ENCODE measurements at places on chromosomes 5 and 9.
A peak's percentile ranks its signal among the peaks of the same experiment; 100 is the strongest.

GRCh38 chr9:134923466-134923865, 5.8 kb upstream of the FCN1 start:
- DNase-seq = no peak

DNA sequence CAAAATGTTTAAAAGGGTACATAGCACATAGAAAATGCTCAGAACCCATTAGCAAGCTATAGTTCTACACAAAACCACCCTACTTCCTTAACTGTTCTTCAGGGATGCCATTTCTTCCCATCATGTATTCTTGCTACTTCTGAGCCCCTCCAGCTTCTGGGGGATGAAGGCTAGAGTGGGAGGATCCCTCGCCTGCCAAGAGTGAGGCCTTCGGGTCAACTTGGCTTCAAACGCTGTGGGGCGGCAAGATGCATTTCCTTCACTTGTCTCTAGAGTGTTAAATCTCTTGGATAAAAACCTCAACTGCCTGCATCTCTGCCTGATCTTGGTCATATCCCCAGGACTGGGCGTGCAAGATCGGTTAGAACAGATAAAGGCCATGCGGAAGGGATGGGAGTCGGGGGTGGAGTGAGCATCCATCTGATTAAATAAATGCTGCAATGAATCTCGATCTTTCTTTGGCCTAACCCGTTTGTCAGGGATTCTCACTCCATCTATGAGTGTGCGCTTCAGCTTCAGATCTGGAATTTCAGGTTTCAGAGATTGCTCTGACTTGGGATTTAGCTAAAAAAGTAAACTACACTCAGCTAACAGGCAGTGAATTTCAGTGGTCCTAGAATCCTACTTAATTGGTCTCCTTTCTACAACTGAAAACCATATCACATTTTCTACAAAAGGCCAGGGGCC, 118.0 kb upstream of the PANK3 start:
- DNase-seq = no peak

- DNase-seq = no peak
Observed at GRCh38 chr5:142384014-142384413, 59.2 kb upstream of the SPRY4 start.

DNA sequence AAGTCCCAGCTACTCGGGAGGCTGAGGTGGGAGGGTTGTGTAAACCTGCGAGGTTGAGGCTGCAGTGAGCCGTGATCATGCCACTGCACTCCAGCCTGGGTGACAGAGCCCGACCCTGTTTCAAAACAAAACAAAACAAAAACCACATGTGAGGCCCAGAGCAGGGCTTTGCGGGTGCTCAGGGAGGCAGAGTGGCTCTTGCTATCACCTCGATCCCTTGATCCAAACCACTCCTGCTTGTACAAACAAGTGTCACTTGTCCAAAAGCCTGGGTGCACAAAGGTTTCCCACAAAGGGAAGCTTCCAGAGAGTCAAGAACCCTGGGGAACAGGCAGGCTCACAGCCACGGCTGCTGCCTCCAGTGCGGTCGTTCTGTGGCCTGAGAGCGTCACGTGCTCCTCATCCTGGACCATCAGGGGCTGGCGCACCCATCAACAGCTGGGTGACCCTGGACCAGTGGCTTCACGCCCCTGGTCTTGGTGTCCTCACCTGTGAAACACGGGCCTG, 162.7 kb downstream of the C9orf50 start:
- no peak for DNase-seq

- no peak for DNase-seq
Observed at GRCh38 chr5:61991866-61992265, 314.1 kb upstream of the KIF2A start.

DNA sequence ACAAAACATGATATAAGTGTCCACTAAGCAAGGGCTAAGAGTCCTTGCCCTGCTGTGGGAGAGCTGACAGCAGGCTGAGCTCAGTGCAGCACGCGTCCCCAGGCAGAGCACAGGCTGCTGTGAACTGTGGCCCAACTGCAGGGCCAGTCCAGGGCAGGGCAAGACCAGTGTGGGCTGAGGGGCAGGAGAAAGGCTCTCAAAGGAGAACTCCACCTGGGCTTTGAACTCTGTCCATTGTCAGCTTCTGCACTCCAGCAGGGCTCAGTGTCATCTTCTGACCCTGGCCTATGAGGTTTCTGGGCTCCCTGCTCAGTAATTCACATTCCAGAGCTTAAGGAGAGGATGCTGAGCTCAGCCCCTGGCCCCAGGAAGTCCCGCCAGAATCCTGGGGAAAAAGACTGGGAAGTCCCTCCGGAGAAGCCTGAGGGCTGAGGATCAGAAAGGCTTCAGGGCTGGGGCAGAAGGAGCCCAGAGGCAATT, 37.4 kb downstream of the LHFPL2 start:
- no peak for DNase-seq

- no peak for DNase-seq
Observed at GRCh38 chr9:6689893-6690674, 44.6 kb upstream of the GLDC start.

DNA sequence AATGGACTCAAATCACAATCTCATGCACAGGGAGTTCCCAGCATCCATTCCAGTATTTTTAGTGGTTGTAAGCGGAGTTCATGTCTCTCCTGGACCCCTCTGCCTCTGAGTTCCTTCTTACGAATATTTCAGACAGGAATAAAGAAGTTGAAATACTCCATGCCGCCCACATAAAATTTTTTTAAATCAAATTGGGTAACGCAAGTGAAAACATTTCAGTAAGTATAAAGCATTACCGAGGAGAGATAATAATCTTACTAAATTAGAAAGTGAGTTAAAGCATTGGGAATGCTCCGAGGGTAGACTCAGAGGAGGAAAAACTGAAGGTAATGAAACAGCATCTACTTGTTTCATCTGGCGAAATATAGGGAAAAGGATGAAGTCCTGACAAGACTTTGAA, 317.6 kb downstream of the ARRDC3 start:
- DNase-seq = no peak

- no peak for DNase-seq
Observed at GRCh38 chr5:83377131-83377865, 94.2 kb upstream of the VCAN start.

DNA sequence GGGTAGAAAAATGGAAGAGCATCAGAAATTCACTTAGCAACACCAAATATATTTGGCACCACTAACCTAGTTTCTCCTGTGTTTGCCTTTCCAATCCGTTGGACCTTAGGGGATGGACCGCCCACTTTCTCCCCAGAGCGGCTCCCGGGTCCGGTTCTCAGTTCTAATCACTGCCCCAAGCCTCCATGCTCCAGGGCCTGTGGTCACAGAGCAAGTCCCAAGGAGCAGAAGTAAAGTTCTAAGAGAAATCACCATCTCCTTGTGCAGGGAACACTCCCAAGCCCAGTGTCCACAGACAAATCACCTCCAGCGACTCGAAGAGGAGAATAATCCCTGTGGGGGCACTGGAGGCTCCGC, 728 bp upstream of the SLC1A1 start:
- DNase-seq = no peak

DNA sequence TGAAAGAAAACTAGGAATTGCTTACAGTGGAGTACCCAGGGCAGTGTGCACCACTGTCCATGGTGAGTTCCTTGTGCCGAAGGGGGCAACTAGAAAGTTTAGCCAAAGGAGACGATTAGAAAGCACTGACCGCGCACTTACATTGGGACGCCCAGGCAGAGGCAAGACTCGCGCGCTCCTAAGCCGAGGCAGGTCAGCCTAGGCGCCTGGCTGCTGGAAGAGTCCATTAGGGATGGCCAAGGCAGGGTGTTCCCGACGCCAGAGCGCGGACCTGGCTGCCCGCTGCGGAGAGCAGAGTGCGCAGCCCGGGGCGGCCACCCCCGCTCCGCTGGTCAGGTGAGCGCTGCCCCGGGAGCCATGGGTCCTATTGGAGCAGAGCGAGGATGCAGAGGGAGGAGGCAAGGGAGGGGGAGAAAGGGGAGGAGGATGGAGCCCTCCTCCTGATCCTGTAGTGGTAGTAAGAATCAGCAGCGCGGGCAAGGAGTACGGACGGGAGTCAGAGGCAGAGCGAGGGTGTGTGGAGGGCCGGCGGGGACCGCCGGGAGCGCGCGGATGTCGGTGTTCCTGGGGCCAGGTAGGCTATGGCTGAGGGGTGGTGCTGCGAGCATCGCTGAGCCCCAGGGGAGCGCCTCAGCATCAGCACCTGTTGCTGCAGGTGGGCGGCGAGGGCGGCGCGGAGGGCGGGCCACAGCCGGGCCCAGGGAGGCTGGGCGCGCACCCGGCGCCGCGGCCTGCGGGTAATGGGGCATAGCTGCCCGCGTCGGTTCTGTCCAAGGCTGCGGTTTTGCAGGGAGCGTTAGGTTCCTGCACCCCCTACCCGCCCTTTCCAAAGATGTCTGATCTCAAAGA, at the start of gene ADGRV1:
TSS of gene ADGRV1 (plus strand) at position 454 of the 849 bp plus-strand sequence. CDS start at position 553, 99 bp downstream.
- peak; percentile 40 for DNase-seq

- peak; percentile 17 for DNase-seq
Observed at GRCh38 chr5:142215915-142216681, 107.5 kb downstream of the NDFIP1 start.

- no peak for DNase-seq
Observed at GRCh38 chr9:109182550-109182939, 15.5 kb upstream of the FRRS1L start.

DNA sequence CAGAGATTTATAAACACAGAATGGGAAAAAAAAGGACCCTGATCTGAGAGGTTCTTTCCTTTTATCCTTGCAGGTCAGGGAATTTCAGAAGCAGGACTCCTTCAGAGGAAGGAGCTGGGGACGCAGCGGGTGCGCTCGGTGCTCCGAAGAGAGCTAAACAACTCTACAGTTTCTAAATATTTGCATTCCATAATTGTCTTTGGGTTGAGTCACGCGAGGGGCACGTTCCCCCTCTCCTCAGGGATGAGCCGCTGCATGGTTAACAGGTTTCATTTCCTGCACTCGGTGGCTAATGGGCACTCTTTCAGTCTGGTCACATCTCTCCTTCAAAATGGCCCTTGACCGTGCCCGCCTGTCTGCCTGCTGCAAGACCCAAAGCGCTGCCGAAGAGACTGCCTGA, 165.0 kb upstream of the HMHB1 start:
- no peak for DNase-seq

DNA sequence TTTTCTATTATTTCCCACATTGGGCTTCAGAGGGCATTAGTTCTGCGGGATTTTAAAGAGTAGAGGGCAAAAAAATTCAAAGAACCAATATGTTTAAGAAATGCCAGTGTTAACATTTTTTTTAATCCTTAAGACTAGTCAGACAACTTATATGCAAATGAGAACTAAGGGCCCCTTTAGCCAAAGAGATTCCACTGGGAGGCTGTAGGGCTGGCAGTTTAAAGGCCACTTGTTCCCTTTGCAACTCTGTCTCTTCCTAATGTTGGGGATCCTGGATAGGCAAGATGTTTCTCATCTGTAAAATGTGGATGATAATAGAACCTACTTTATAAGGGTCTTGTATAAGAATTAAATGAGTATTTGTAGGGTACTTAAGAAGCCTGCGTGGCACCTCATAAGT, 1395.9 kb downstream of the PTPRD start:
- DNase-seq = no peak

- no peak for DNase-seq
Observed at GRCh38 chr9:7173139-7173538, 415.4 kb downstream of the KDM4C start.

DNA sequence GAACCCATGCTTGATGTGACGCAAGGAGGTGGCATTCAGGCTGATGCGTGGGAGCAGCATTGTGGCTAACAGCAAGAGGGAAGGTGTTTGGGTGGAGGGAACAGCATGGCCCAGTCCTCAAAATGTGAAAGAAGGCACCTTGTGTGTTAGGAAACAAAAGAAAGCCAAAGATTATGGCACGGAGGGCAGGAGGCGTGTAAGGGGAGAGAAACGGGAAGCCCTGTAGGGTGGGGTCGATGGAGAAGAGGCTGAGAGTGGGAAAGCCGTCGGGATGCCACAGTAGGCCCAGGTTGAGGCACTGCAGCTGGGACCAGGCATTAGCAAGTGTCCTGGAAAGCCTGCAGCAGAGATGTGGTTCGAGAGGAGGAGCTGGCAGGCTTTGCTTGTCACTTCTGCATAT, 241.1 kb downstream of the GADD45G start:
- DNase-seq = no peak

GRCh38 chr5:54083851-54084250, 226.5 kb downstream of the ARL15 start:
- DNase-seq = no peak

DNA sequence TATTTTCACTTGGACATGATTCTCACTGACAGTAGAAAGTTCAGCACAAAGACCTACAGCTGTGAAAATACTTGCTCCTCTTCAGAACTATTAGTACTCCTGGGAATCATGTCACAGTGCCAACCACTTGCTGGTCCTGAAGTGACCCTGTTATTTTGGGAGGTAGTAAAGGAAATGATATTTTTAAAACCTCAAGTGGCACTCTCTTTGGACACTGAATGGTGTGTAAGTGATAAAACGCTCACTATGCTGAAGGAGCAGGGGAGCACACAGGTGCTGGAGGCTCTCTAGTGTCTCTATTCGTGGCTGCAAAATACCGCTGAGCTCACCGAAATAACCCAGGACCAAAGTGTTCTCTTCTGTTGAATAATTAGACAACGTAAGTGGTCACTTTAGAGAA, 76.9 kb upstream of the SPATA31D4 start:
- DNase-seq = no peak

- no peak for DNase-seq
Observed at GRCh38 chr9:85964526-85964925, 23.6 kb downstream of the NAA35 start.
